Left ventricle myocardium inferior (tissue), 1 donor: ENCODE measurements at places on chromosomes 1 and 21. TPM values are rescaled to one million over a fixed set of nuclear protein-coding genes. Genes with fewer than 3 reads are reported as not detected.

- no peaks in the 10 kb centered on the region for H3K36me3 ChIP-seq
- no peak for DNase-seq
- H3K4me3 ChIP-seq = no peak overlapping the region
- H3K4me1 ChIP-seq = peaks cover 20% of the 10 kb centered on the region
- no peaks in the 10 kb centered on the region for H3K27me3 ChIP-seq
- peak overlapping the region; percentile 21 for H3K27ac ChIP-seq
Measured at GRCh38 chr21:43603233-43603626, 56.1 kb downstream of the HSF2BP start.

- no peaks in the 10 kb centered on the region for H3K27me3 ChIP-seq
- H3K36me3 ChIP-seq = peaks cover 16% of the 10 kb centered on the region
- peak; percentile 81 for DNase-seq
- H3K4me3 ChIP-seq = peak overlapping the region; percentile 22
Measured at GRCh38 chr1:9593492-9594465, 5.1 kb downstream of the TMEM201 start.

The DISP1 gene
- total RNA-seq = 3.4 TPM

GRCh38 chr1:83095570-83095969 is 903.4 kb downstream of the TTLL7 start:
- DNase-seq = no peak
- no peak overlapping the region for H3K4me3 ChIP-seq

DNA sequence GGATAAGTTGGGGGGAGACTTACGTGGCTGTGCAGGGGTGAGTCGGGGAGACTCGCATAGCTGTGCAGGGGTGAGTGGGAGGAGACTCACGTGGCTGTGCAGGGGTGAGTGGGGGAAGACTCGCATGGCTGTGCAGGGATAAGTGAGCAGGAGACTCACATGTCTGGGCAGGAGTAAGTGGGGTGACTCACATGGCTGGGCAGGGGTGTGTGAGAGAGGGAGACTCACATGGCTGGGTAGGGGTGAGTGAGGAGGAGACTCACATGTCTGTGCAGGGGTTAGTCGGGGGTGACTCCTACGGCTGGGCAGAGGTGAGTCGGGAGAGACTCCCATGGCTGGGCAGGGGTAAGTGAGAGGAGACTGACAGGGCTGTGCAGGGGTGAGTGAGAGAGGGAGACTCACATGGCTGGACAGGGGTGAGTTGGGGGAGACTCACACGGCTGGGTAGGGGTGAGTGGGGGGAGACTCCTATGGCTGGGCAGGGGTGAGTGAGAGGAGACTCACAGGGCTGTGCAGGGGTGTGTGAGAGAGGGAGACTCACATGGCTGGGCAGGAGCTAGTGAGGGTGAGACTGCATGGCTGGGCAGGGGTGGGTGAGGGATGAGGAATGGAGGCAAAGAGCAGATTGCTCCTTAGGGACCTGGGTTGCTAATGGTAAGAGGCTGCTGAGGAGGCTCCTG is 56.0 kb upstream of the ABCG1 start:
- no peak overlapping the region for H3K27ac ChIP-seq
- peaks cover 13% of the 10 kb centered on the region for H3K27me3 ChIP-seq
- H3K4me1 ChIP-seq = peaks cover 3% of the 10 kb centered on the region
- H3K36me3 ChIP-seq = no peaks in the 10 kb centered on the region
- no peak for DNase-seq
- H3K4me3 ChIP-seq = no peak overlapping the region

DNA sequence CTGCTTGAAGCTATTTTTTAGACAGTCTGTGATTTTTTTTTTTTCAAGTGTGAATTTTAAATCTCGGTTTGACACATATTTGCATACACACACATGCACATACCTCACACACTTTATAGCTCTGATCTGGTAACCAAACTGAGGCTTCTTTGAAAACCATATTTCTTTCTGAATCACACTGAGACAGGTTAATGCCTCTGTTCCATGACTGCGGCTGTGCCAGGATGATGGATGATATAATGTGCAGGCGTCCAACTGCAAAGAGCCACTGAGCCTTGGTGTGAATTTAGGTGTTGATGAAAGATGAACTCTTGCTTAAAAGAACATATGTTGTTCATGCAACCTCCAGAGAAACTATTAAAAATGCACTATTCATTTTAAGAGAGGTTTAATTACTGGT is 504.0 kb upstream of the OLFM3 start:
- no peak overlapping the region for H3K4me3 ChIP-seq
- H3K36me3 ChIP-seq = no peaks in the 10 kb centered on the region
- H3K4me1 ChIP-seq = no peaks in the 10 kb centered on the region
- H3K27me3 ChIP-seq = no peaks in the 10 kb centered on the region
